ENCODE measurements at places on chromosomes 4 and X. TPM values are rescaled to one million over a fixed set of nuclear protein-coding genes. Genes with fewer than 3 reads are reported as not detected.

The FABP2 gene
- not detected for total RNA-seq

The NAP1L3 gene
- total RNA-seq = 1.3 TPM

The RAB9B gene
- total RNA-seq = 0.77 TPM

The DCAF4L1 gene
- total RNA-seq = 0.17 TPM

The IL21 gene
- not detected for total RNA-seq

The XK gene
- total RNA-seq = 0.17 TPM

The FSTL5 gene
- not detected for total RNA-seq

The IRS4 gene
- not detected for total RNA-seq

The CENPVL1 gene
- not detected for total RNA-seq

The NCAPG gene
- total RNA-seq = 10.1 TPM

The RPL39 gene
- 2,034 TPM for total RNA-seq

The XAGE5 gene
- not detected for total RNA-seq

The ARHGEF38 gene
- not detected for total RNA-seq

The HSD17B13 gene
- under 0.01 TPM for total RNA-seq

The ALAS2 gene
- total RNA-seq = not detected

The PRSS12 gene
- total RNA-seq = 59.9 TPM

The MAN2B2 gene
- total RNA-seq = 11.8 TPM

The LRAT gene
- total RNA-seq = under 0.01 TPM

The SLC49A3 gene
- total RNA-seq = 3.9 TPM

The DUSP21 gene
- not detected for total RNA-seq

The ARAP2 gene
- total RNA-seq = 3.0 TPM

The HS6ST2 gene
- 0.17 TPM for total RNA-seq

The TSPAN7 gene
- not detected for total RNA-seq

The EXOC1L gene
- total RNA-seq = not detected

The GAB3 gene
- total RNA-seq = 4.1 TPM

The GDPD2 gene
- not detected for total RNA-seq

The TCEAL6 gene
- total RNA-seq = not detected

The CXorf49 gene
- total RNA-seq = not detected

The RPGR gene
- total RNA-seq = 5.1 TPM

The TCEANC gene
- total RNA-seq = 7.3 TPM

The PCDH10 gene
- total RNA-seq = 0.66 TPM

The PCYT1B gene
- 0.17 TPM for total RNA-seq

The PDCL2 gene
- not detected for total RNA-seq

The DCAF12L1 gene
- total RNA-seq = not detected

The ADGRA3 gene
- total RNA-seq = 25.2 TPM

The XKRX gene
- total RNA-seq = under 0.01 TPM

The KLB gene
- not detected for total RNA-seq

The GPR173 gene
- 2.3 TPM for total RNA-seq

The STBD1 gene
- 10.8 TPM for total RNA-seq

The NPY1R gene
- total RNA-seq = under 0.01 TPM

The RIPPLY1 gene
- not detected for total RNA-seq

The CCKAR gene
- under 0.01 TPM for total RNA-seq

The SH3D19 gene
- total RNA-seq = 31.4 TPM

The SYN1 gene
- total RNA-seq = 0.17 TPM

The NDNF gene
- 10.0 TPM for total RNA-seq

The CLNK gene
- not detected for total RNA-seq

The CRMP1 gene
- 0.33 TPM for total RNA-seq

The TCEAL7 gene
- 32.5 TPM for total RNA-seq

The TMPRSS11F gene
- not detected for total RNA-seq

The PCDH7 gene
- 9.0 TPM for total RNA-seq

The ZCCHC4 gene
- 13.6 TPM for total RNA-seq

The RAB41 gene
- not detected for total RNA-seq

The SPANXN3 gene
- not detected for total RNA-seq

The PTCHD1 gene
- total RNA-seq = not detected

The CCDC160 gene
- total RNA-seq = 0.17 TPM

The VSIG4 gene
- not detected for total RNA-seq

The SYNPO2 gene
- 40.1 TPM for total RNA-seq

The CSAG1 gene
- not detected for total RNA-seq

The MID1 gene
- 8.5 TPM for total RNA-seq
